Stomach (tissue), 19 donors: ENCODE measurements at places on chromosomes 16 and 17. TPM values are rescaled to one million over a fixed set of nuclear protein-coding genes. Genes with fewer than 3 reads are reported as not detected.

GRCh38 chr16:83974475-83974874, 6.4 kb downstream of the NECAB2 start:
- no peak overlapping the region for H3K27ac ChIP-seq
- DNase-seq = no peak
- no peaks in the 10 kb centered on the region for H3K27me3 ChIP-seq
- H3K36me3 ChIP-seq = no peaks in the 10 kb centered on the region
- no peak overlapping the region for H3K4me3 ChIP-seq

- no peak overlapping the region for H3K4me3 ChIP-seq
- H3K27me3 ChIP-seq = no peaks in the 10 kb centered on the region
- no peak for DNase-seq
These were observed 6.7 kb downstream of the ZNF646 start for GRCh38 chr16:31080756-31081419.

DNA sequence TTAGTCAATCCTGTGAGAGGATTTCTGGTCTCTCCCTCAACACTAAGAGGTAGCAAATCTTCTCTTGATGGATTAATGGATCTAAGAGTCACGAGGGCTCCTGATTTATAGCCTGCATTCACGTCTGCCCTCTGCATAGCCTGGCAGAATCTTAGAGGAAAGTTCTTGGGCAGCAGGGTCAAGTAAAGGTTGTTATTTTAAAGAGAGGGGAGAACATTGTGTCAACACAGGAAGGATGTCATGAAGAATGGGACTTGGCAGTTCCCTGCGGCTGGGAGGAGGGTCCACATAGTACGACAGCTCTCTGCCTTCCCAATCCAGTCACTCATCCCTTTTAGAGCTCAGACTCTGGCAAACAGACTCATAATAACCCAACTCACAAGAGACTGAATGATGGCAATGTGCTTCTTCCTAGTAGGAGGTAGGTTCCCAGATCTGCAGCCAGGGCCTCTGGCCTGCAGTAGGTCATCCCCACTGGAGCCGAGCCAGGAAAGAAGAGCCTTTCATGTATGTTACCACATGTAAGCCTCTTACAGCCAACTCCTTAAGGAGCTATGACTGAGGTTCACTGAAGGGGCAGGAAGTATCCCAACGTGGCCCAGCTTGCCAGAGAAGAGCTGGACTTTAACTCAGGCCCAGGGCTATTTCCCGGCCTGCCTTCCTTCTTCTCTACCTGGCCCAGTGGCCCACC, 25.4 kb upstream of the RPTOR start:
- no peaks in the 10 kb centered on the region for H3K4me1 ChIP-seq
- H3K27me3 ChIP-seq = peaks cover 6% of the 10 kb centered on the region
- H3K4me3 ChIP-seq = no peak overlapping the region
- no peak overlapping the region for H3K27ac ChIP-seq
- no peaks in the 10 kb centered on the region for H3K36me3 ChIP-seq

DNA sequence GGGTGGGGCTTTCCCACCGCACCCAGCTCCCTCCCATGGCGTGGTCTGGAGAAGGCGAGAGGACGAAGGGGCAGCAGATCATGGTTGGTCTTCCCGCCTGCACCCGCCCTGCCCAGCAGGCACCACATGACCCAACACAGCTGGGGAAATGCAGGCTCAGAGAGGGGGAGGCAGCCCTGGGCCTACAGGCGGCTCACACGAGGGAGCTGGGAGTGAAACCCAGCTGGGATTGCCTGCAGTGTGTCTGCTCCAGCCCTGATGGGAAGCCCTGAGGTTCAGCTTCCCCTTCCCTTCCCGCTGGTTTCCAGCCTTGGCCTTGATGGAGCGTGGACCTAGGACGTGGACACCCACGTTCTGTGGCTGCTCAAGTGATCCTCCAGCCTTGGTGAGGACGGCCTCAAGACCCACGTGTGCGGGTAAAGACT, 20.0 kb upstream of the PABPN1L start:
- peaks cover 29% of the 10 kb centered on the region for H3K36me3 ChIP-seq
- no peak for DNase-seq
- H3K27ac ChIP-seq = peak overlapping the region; percentile 20
- no peaks in the 10 kb centered on the region for H3K27me3 ChIP-seq

DNA sequence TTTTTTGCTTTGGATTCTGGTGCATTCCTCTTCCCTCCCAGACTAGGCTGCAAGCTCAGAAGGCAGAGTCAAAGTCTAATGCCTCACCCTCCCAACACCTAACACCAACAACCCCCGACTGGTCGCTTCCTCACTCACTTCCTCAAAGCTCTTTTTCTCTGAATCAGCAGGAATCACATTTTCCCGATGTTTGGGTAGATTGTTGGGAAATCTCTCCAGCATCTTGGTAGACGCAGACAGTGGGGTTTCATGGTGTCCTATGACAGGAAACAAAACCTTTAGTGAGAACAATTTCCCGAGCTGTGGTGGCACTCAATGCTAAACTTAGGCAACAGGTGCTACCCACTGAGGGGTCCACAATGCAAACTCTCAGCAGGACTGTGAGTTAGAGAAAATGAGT, 39.9 kb upstream of the ICAM2 start:
- no peak overlapping the region for H3K4me3 ChIP-seq
- no peaks in the 10 kb centered on the region for H3K27me3 ChIP-seq
- H3K27ac ChIP-seq = peak overlapping the region; percentile 36
- H3K4me1 ChIP-seq = peaks cover 8% of the 10 kb centered on the region
- DNase-seq = no peak

The TSR1 gene
- total RNA-seq = 33.8 TPM

DNA sequence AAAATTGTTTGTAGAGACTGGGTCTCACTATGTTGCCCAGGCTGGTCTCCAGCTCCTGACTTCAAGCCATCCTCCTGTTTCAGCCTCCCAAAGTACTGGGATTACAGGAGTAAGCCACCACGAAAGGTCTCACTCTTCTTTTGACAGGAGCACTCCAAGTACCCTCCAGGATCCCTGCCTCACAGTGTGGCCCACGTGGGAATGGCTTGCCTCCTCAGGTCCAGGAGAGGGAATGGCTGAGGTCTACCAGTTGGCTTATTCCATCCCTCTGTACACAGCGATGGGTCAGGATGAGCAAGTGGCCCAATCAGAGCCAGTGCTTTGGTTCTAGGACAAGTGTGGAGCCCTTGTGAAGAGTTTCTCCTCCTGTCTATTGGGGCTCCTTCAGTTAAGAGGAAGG, 73.7 kb upstream of the ZNF423 start:
- no peak for DNase-seq
- H3K27me3 ChIP-seq = peaks cover 1% of the 10 kb centered on the region
- H3K4me3 ChIP-seq = no peak overlapping the region
- no peaks in the 10 kb centered on the region for H3K4me1 ChIP-seq

GRCh38 chr17:45369421-45369820, 52.6 kb upstream of the MAP3K14 start:
- H3K36me3 ChIP-seq = no peaks in the 10 kb centered on the region
- DNase-seq = no peak
- H3K4me1 ChIP-seq = peaks cover 12% of the 10 kb centered on the region
- no peaks in the 10 kb centered on the region for H3K27me3 ChIP-seq

DNA sequence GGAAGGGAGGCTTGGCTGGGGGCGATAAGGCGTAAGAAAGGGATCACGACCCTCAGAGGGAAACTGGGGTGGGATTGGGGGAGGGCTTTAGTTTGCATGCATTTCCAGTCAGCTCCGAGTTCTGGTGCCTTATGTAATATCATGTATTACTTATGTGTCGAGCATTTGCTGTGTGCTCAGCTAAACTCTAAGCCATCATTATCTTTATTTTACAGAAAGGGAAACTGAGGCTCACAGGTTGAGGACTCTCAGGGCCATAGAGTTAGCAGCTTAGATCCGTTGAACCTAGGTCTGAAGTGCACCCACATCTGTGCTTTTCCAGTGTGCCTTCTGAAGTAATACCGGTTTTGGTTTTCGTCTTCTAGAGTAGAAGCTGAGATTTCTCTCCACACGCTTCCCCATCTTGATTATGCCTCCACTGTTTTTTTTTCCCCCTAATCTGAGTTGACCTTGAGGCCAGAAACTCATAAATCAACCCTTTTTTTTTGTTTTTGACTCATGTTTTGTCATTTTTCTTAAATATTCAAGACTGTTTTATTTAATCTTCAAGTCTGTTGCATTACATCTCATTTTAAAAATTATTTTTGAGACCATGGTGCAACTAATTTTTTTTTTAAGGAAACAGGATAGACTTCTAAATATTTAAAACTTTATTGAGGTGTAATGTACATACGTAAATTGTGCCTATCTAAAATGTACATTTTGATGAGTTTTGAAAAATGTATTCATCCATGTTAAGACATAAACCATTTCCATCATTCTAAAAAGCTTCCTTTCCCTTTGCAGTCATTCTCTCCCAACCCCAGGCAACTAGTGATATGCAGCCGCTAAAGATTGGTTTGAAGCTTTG, 741 bp downstream of the CYB5B start:
- H3K27me3 ChIP-seq = no peaks in the 10 kb centered on the region
- H3K4me3 ChIP-seq = peak overlapping the region; percentile 84
- DNase-seq = no peak
- peak overlapping the region; percentile 88 for H3K27ac ChIP-seq
- H3K4me1 ChIP-seq = peaks cover 23% of the 10 kb centered on the region
- peaks cover 6% of the 10 kb centered on the region for H3K36me3 ChIP-seq

- peaks cover 24% of the 10 kb centered on the region for H3K4me1 ChIP-seq
- H3K36me3 ChIP-seq = no peaks in the 10 kb centered on the region
- no peaks in the 10 kb centered on the region for H3K27me3 ChIP-seq
These were observed 73.1 kb upstream of the TANC2 start for GRCh38 chr17:62892870-62893338.
